ENCODE measurements at places on chromosomes 12 and 14.

DNA sequence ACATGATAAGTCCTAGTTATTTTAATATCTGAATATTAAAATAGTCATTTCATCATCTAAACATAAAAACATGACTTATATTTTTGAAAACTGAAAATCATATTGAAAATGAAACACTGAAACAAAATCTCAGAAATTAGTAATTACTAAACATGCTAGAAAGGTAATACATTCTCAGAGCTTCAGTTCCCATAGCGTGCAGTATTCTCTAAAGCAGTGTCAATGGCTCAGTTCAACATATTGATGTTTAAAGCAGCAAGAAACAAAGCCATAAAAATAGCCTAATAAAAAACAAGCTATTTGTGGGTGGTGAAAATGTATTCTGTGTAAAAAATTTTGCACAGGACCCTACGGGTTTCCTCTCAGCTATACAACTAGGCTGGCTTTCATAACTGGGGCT, 1337.4 kb downstream of the FSCB start:
- no peak overlapping the region for H3K4me3 ChIP-seq
- H3K36me3 ChIP-seq = no peaks in the 10 kb centered on the region
- no peaks in the 10 kb centered on the region for H3K27me3 ChIP-seq
- no peaks in the 10 kb centered on the region for H3K4me1 ChIP-seq
- no peak for DNase-seq

DNA sequence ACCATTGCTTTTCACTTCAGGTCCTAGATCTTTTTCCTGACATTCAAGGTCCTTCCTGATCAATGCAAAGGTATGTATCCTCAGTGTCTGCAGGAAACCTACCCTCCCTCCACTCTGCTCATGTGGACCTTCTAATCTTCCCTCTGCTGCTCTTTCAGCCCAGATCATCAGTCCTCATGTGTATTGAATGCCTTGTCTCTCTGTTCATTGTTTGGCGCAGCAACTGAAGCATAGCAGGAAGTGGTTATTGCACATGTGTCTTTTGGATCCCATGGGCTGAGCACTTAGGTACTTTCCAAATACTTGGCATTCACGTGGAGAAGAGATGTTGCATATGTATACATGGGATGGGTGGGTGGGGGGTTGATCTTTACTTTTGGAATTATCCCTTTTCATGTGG, 4.3 kb upstream of the NIN start:
- H3K27me3 ChIP-seq = no peaks in the 10 kb centered on the region
- H3K36me3 ChIP-seq = no peaks in the 10 kb centered on the region
- no peak overlapping the region for H3K27ac ChIP-seq
- no peaks in the 10 kb centered on the region for H3K4me1 ChIP-seq
- no peak overlapping the region for H3K4me3 ChIP-seq

GRCh38 chr12:100141666-100141997, 1.0 kb downstream of the BLTP3B start:
- peak overlapping the region; percentile 99 for H3K4me3 ChIP-seq
- no peaks in the 10 kb centered on the region for H3K27me3 ChIP-seq
- no peak for DNase-seq
- peaks cover 34% of the 10 kb centered on the region for H3K4me1 ChIP-seq
- H3K36me3 ChIP-seq = no peaks in the 10 kb centered on the region

DNA sequence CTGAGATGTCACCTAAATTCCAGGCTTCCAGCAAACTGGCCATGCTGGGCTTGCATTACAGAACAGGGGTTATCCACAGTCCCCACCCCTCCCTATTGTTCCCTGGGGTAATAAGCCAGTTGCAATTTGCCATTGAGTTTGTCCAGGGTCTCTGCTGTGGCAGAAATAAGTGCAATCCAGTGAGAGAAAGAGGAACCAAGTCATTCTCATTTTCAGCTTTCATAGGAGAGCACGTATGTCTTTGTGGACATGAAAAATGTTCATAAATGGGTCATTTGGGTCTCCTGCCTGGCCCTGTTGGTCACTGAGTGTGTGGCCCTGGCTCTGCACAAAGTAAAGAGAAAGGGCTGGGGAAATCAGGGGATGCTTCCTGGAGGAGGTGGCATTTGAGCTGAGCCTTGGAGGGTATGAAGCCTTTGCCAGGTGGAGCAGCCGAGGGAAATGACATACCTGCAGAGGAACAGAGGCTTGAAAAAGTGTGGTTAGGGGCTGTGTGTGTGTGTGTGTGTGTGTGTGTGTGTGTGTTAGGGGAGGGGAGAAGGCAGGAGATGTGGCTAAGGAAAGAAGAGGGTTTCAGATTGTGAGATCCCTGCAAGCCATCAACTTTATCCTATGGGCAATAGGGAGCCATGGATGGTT, 29.3 kb downstream of the CMKLR1 start:
- H3K4me1 ChIP-seq = peaks cover 93% of the 10 kb centered on the region
- no peaks in the 10 kb centered on the region for H3K36me3 ChIP-seq
- no peak overlapping the region for H3K4me3 ChIP-seq
- DNase-seq = no peak

DNA sequence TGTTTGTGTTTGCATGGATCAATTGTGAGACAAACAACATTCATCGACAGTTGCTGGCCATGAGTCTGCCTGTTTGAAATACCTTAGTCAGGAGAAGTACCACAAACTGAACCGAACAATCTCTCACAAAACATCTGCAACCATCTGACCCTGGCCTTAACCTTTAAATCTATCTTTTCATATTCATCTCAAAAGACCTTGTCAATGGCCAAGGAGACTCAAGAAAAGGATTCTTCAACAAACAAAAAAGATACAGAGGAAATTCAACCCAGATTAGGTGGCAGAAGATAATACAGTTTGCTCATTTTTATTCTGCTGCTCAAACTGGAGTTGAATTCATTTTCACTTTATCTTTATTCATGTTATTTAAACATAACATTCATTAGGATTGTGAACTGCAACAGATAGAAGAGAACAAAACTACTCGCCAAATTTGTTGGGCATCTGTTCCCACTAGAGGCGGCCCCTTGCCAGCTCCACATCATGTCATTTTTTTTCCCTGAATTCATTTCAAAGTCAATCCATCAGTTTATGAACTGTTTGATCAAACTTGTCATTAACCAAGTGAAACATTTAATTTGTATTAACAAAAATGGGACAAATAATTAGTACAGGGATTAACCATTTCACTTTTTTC, 152.3 kb upstream of the OTX2 start:
- no peak overlapping the region for H3K4me3 ChIP-seq
- no peaks in the 10 kb centered on the region for H3K4me1 ChIP-seq
- DNase-seq = no peak
- no peaks in the 10 kb centered on the region for H3K36me3 ChIP-seq
- no peak overlapping the region for H3K27ac ChIP-seq

DNA sequence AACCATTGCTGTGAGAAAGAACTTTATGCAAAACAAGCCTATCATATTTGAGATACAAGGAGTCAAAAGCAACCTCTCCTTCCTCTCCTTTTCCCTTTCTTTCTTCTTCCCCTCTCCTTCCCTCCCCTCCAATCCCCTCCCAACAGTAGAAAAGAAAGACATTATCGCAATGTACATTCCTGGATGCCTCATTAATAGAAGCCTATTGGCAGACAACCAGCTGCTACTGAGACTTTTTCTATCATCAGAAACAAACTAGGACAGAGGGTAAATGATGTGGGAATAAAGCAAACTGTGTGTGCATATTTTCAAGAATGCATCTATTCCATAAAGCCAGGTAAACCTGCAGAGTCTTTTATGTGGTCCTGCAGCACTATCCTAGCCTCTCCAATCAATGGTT, 237.2 kb downstream of the ITPR2 start:
- H3K27ac ChIP-seq = no peak overlapping the region
- no peaks in the 10 kb centered on the region for H3K4me1 ChIP-seq
- DNase-seq = no peak
- H3K27me3 ChIP-seq = no peaks in the 10 kb centered on the region
- H3K4me3 ChIP-seq = no peak overlapping the region
- peaks cover 15% of the 10 kb centered on the region for H3K36me3 ChIP-seq

DNA sequence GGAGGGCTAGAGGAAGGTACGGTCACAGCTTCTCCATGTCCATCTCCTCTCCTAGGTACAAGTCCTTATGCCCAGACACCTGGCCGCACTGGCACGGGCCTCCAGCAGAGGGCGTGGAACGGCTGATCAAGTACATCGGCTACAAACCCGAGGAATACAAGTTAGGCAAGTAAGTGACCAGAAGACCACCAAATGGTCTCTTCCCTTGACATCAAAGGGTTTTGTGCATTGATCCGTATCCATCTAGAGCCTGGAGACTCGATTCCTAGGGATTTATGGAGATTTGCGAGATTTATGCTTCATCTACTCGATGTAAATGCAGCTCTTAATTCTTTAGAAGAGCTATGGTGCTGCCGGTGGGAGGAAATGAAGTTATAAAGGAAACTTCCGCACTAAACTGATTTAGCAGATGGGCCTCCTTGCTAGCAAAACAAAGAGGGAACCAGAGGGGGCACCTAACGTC, 44.2 kb downstream of the KCTD10 start:
- H3K36me3 ChIP-seq = no peaks in the 10 kb centered on the region
- peak; percentile 66 for DNase-seq
- no peak overlapping the region for H3K27ac ChIP-seq
- H3K4me1 ChIP-seq = no peaks in the 10 kb centered on the region
- H3K27me3 ChIP-seq = no peaks in the 10 kb centered on the region
- H3K4me3 ChIP-seq = no peak overlapping the region

Measured in thoracic aorta (tissue), 2 donors.